Occipital lobe (tissue), 3 donors: ENCODE measurements at places on chromosomes 7 and 10.

DNA sequence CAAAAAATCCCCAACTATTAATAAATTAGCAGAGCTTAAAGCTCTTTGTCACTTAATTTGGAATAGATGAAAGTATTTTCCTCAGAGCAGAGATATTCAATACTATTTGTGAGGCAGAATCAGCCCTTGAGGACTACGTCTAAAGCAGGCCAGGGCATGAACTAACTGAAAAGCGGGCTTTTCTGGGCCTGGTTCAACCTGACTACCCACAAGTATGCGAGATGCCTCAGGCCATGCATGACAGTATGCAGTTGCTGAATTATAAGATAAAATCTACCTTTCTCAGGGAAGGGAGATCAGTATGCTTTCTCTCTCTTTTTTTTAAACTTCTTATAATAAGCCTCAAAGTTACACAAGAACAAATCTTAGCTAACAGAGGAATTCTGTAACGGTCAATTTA is 20.1 kb downstream of the TMEM168 start:
- no peak for DNase-seq

DNA sequence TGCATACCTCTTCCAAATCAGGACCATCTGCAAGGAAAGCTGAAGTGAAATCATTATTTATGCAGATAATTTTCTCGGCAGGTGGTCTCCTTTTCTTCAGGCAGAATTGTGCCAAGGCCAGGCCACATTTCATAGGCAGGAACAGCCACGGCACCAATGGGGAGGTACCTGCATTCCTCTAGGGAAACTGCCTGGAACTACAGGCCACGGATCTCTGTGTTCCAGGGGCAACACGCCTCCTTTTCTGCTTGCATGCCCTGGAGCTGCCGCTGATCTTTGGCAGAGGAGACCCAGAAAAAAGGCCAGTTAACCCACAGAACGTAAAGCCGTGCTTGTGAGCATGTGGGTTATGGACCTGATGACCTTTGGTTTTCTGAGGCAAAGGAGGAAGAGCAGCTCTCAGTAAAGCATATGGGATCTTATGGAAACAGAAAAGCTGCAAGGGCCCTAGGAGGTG is 111.2 kb upstream of the KIAA1217 start:
- no peak for DNase-seq

GRCh38 chr10:92822964-92823363 is 25.4 kb upstream of the EXOC6 start:
- DNase-seq, result no peak

DNA sequence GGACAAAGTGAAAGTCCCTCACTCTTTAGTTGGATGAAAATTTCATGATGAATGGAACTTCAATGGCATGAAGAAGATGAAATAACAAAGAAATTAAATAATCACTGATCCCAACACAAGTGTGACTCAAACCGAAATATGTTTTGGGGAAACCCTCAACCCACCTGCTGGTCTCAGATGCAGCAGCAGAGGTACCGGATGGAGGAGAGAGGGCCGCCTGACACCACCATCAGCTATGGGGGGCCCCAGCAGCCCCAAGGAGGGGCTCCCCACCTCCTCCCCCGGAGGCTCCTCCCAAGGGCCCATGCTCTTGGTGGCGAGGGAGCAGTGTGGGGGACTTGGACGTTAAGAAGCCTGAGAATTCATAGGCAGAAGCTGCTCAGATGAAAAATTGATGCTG is 137.2 kb upstream of the ADARB2 start:
- no peak for DNase-seq

DNA sequence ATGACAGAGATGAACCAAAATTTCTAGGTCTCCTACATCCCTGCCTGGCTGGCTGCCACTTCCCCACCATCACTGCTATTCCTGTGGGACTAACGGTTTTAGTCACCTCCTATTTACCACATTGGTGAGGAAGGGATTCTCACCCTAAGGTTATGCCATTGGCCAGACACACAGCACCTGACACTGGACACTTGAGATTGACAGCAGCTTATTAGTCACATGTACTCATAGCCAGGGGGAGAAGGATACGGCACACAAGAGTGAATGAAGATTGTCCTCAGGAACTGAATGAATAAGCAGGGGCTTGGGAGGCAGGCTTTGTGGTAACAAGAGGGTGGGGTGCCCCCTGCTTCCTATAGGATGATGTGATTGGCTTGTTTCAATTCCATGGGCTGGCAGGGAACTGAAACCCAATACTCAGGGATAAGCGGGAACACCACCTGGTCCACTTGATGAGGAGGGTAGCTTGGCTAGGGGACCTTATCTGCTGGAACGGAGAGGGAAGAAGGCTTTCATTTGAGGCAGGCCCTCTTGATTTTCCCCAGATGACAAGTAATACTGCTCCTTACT is 99.0 kb downstream of the SPAG6 start:
- DNase-seq, result no peak

DNA sequence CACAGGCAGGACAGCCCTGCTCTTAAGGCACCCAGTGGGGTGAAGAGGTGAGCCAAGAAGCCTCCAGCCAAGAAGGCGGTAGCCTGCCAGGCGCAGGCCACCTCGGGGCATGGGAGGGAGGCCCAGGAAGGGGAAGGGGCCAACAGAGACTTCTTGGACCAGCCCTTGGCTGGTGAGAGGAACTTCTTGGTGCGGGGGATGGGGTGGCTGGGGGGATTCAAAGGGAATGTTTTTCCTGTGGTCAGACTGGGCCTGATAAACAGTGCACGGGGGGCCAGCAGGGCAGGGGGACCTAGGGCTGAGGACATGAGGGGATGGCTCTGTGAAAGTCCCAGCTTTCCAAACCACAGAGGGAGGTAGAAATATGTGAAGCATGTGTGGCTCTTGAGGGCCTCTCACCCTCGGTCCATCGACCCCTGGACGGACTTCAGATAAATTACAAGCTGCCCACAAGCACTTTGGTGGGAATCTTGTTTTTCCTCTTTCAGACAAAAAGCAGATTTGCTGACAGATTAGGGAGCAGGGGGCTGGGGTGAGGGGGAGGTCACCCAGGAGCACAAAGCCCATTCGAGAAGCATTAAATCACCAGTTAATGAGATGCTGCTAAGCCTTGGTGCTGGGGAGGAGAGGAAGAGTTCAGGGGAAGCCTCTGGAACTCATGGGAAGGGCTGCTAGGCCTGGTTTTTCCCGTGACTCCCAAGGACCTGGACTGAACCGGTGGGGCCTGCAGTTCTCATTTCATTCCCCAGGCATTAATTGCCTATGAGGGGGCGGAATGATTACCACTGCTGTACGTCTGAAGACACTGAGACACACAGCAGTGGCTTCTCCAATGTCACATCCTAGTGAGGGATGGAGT is 11.3 kb downstream of the CRYGN start:
- DNase-seq, result no peak

- no peak for DNase-seq
Observed at GRCh38 chr10:97277551-97277950, 14.9 kb downstream of the ARHGAP19 start.

DNA sequence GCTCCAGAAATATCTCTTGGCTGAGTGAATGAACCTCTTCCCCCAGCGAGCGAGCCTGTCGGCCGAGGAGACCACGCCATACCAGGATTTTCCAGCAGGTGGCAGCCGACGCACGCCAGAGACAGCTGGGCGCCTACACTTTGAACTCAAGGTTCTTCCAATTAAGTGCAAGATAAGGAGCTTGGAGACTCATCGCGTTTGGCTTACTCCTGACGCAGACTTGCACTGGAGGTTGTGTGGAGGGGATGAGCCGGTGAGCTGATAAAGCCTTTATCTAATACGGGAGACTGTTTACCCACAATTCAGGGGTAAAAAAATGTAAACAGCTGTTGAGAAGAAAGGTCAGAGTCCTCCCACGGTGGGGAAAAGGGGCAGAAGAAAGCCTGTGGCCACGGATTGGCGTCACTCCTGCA is 45.9 kb upstream of the EMX2 start:
- peak; percentile 60 for DNase-seq
